ENCODE measurements at places on chromosomes 1 and 21.

DNA sequence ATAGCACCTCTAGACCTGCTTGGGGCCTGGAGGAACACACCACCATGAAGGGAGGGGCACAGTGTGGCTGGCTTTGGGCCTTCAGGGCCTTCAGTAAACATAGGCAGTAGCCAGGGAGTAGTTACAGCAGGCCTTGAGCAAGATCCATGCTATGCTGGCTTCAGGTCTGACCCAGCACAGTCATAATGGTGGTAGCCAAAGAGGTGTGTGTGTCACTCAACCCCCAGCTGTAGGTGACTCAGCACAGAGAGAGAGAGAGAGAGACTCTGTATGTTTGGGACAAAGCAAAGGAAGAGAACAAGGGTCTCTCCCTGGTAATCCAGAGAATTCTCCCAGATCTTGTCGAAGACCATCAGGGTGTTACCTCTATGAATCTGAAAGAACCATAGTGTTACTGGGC is 250.5 kb upstream of the PKN2 start:
- no peak for DNase-seq

GRCh38 chr1:107935396-107936064 is 29.4 kb downstream of the VAV3 start:
- DNase-seq, result no peak

DNA sequence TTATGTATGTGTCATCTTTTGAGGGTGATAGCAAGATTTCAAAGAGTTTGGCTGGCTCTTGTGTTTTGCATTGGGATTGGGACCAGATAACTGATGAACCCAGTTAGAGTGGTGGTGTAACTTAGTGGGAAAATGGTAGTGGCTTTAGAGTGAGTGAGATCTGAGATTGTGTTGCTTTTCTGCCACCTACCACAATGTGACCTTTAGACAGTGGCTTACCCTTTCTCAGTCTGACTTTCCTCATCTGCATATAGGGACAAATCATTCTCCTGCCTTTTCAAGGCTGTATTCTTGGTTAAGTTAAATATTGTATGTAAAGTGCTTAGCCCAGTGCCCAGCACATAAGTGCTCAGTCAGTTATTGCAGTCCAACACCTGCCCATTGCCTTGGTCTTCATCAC is 31.3 kb downstream of the CENPF start:
- DNase-seq, result no peak

- DNase-seq, result peak; percentile 81
Measured at GRCh38 chr21:26769613-26770188, 75.5 kb downstream of the ADAMTS1 start.

DNA sequence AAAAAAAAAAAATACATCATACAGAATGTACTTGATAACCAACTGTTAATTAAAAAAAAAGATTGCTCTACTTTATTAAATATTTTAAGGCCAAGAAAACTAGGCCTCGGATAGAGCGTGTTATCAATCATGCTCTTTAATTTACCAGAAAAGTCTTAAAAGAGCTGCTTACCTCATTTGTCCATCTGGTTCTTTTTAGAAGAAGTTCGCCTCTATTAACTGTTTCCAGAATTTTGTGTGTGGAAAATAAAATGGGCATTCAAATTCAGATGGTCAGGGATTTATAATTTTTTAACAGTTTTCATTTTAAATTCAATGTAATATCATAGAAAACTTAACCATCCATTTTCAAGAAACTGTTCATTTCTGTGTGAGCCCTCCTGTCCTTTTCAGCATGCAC is 53.8 kb downstream of the KCNK1 start:
- no peak for DNase-seq

- no peak for DNase-seq
Measured at GRCh38 chr1:244393604-244394176, 58.0 kb downstream of the ADSS2 start.

GRCh38 chr21:26710155-26710554 is 135.1 kb downstream of the ADAMTS1 start:
- DNase-seq, result no peak

DNA sequence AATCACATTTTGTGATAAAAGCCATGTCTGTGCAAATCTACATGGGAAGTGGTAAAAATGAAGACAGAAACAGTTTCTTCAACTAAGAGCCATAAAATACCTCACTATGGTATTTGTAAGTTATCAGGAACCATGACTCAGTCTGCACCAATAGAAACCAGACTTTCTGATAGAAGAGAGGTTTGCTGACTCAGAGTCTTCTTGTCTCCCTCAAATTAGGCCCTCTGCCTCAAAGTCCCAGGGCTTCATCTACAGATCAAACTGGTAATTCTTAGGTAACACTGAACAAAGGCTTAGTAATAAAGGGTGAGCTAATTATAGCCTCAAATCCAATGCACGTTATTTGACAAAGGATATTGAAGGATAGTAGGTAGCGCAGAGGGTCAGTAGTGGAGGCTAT is 30.9 kb upstream of the SSX2IP start:
- DNase-seq, result peak; percentile 34

DNA sequence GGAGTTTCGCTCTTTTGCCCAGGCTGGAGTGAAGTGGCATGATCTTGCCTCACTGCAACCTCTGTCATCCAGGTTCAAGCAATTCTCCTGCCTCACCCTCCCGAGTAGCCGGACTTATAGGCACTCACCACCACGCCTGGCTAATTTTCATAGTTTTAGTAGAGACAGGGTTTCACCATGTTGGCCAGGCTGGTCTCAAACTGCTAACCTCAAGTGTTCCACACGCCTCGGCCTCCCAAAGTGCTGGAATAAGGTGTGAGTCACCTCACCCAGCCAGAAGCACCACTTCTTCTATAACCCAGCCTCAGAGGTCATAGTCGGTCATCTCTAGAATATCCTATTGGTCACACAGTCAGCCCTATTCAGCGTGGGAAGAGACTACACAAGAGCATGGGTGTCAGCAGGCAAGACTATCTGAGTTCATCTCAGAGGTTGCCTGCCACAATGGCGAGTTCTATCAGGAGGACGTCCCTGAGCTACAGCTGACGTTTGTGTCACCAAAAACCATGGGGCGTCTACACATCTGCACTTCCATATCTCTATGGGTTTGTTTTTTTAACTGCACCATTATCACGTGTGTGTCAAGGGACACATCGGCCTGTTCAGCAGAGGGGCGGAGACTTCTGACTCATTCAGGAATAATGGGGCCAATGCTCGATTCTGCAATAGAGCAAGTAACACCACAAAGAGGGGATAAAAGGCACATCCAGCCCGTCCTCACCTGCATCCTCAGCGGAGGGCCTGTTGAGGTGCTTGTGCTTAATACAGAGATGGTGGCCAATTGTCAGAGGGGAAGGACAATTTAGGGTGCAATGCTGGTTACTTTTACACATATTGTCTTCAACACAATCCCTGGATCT is 256.3 kb upstream of the IRF2BP2 start:
- peak; percentile 91 for DNase-seq

DNA sequence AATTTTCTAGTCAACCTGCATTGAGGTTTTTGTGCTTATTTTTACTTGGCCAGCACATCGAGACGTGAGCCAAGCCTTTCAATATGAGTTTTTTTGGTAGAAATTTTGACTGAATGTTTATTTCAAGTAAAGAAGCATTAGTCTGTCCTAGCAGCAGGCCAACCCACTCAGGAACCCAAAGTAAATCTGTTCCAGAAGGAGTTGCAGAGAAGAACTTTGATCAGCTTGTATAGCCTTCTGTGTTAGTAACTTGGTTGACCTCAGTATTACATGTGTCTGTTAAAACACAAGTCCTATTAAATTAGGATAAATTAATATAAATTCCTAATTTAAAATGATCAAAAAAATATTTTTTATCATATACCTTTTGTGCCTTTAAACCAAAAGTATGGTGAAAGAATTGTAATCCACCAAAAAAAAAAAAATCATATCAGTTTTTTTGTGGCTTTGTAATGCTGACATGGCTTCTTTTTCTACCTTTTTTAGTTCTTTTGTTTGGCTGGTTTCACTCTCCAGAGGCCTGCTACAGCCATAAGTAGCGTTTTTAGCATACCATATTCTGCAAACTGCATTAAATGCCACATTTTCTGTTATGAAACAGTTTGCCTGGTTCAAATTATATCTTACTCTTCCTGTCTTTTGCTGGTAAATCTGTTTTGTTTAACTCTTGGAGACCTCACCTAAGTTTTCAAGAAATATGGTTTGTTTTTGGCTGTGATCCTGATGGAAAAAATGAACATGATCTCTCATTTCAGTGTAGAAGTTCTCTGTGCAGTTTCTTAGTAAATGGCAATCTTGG is 39.5 kb downstream of the ATF6 start:
- DNase-seq, result peak; percentile 35

DNA sequence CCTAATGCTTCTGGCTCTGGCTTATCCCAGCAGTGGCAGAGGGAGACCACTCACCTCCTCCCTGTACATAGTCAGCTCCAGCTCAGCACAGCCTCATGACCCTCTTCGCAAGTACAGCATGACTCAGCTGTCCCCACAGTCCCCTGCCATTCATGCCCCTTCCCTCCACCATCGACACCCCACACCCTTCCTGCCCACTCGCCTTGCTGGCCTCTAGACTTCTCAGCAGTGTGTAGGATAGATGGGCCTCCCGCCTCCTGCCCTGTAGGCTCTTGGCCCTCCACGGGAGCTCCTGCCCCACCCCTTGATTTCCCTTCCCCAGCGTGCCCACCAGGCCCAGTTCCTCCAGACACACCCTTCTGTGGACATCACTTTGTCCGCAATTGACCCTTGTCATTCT is 9.8 kb downstream of the NPR1 start:
- DNase-seq, result no peak

DNA sequence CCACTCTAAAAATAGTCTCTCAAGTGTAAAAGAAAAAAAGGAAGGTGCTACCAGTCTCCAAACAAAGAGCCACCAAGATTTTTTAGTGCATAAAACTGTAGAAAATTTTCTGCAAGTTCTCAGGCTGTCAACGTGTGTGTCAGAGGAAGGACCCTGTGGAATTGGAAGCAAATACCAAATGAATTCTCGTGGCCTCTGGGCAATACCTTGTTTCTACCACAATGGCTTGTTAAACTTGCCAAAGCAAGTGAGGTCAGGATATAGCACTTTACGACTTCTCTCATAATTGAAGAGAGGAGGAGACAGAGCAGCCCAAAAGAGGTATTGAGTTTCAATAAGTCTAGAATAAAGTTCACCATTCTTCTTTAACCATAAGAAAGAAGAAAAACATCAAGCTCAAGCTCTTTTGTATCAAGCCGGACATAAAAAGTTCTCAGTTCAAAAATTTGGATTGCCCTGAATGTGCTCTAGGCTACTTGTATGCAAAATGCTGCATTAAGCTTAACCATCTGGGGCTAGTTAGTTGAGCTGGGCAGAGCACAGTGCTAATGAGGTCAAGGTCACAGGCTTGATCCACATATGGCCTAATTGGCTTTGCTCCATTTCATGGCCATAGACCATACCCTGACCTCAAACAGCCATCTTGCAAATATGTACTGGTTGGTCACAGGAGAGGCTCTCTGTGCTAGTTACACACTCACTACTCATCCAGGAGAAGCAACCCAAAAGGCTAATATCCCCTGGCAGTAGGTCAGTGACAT is 60.5 kb downstream of the TBX15 start:
- no peak for DNase-seq

- no peak for DNase-seq
Measured at GRCh38 chr21:46009951-46010705, 28.6 kb downstream of the COL6A1 start.

DNA sequence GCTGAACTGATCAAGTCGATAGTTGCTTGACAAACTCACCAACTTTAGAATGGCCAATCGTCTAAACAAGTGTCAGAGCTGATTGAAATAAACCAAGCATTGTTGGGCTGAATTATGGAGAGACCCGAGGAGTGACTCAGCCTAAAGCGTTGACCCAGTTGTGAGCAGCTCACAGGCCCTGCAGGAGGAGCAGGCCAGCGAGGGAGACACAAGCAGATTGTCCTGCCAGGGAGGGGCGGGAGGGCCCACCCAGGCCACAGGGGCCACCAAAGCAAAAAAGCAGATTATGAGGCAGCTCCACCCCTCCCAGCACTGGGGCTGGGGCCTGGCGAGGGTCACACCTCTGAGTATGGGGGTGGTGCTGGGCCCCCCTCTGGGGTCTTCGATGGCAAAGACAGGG is 10.1 kb upstream of the MATN1 start:
- no peak for DNase-seq

GRCh38 chr1:46522184-46522968 is 29.1 kb downstream of the KNCN start:
- DNase-seq, result peak; percentile 89

DNA sequence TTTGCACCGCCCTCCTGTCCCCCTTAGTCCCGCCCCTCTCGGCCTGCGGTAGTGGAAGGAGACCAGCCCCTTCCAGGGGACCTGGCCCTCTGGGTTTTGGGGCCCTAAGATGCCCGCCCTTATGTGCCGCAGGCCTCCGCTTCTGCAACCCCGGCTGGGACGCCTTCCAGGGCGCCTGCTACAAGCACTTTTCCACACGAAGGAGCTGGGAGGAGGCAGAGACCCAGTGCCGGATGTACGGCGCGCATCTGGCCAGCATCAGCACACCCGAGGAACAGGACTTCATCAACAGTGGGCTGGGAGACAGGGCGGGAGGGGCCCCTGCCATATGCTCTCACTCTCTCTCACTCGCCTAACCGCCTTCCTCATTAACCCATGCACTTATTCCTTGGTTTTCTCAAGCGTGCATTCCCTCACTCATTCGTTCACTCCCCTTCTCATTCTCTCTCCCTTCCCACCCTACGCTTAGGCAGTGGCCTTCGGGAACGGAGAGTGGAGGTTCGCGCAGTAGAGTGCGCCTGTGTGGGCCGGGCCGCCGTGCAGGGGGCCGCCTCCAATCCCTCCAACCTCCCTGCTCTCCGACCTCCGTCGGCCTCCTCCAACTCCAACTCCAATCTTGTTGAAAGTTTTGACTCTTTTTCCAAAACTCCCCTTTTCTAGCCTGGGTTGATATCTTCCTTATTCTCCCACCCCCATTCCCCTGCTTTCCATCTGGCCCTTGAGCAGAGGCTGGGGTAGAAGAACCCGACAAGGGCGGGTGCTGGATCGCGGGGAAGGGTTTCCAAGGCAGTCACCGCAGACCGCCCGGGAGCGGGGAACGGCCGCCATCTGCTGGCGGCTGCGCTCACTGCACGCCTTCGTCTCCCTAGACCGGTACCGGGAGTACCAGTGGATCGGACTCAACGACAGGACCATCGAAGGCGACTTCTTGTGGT is 15.2 kb downstream of the BCAN start:
- peak; percentile 61 for DNase-seq

GRCh38 chr1:237568955-237569354 is 321.8 kb downstream of the ZP4 start:
- peak; percentile 1 for DNase-seq

- DNase-seq, result no peak
Measured at GRCh38 chr1:38788341-38789336, 70.9 kb downstream of the RRAGC start.

GRCh38 chr21:42423685-42424084 is 20.0 kb downstream of the UBASH3A start:
- DNase-seq, result no peak

GRCh38 chr1:46595127-46595526 is 8.9 kb downstream of the MKNK1 start:
- no peak for DNase-seq

GRCh38 chr1:162200096-162200847 is 130.8 kb downstream of the NOS1AP start:
- no peak for DNase-seq
